Spinal cord (tissue), 10 donors: ENCODE measurements at places on chromosomes 6 and 20.

DNA sequence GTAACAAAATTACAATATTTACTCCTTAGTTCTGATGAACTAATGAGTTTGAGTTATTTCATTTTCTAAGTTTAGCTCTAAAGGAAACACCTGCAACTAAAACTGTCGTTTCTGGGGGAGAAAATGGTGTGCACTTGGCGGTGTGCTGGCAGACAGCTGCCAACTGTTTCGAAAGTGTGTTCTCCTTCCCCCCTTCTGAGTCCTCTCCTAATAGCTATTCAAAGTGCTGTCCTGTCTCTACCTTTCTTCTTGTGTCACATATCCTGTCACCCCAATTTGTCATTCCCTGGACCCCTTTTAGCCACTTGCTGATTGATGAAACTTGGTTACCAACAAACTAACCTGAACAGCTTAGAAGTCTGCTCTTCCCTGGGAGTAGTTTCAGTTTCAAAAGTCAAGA lies 4.9 kb upstream of the UBE2J1 start:
- H3K27ac ChIP-seq: no peak overlapping the region
- DNase-seq: no peak
- no peaks in the 10 kb centered on the region for H3K27me3 ChIP-seq
- no peak overlapping the region for H3K4me3 ChIP-seq
- H3K36me3 ChIP-seq: no peaks in the 10 kb centered on the region
- H3K4me1 ChIP-seq: peaks cover 4% of the 10 kb centered on the region

GRCh38 chr20:17854307-17854903 lies 114.2 kb downstream of the SNX5 start:
- H3K36me3 ChIP-seq: no peaks in the 10 kb centered on the region
- H3K4me3 ChIP-seq: no peak overlapping the region
- no peaks in the 10 kb centered on the region for H3K27me3 ChIP-seq
- H3K27ac ChIP-seq: no peak overlapping the region
- H3K4me1 ChIP-seq: peaks cover 10% of the 10 kb centered on the region

DNA sequence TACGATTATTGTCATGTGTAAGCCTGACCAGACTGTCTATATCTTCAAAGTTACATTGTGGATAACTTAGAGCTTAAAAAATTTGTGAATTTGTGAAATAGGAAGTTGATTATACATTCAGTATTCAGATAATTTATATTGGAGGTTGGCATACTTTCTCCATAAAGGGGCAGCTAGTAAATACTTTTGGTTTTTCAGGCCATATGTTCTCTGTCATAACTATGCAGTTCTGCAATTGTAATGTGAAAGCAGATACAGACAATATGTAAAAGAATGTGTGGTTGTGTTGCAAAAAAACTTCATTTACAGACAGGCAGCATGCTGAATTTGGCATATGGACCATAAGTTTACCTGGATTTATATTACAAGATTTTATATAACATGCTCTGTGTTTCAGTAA lies 29.3 kb downstream of the HSF2 start:
- DNase-seq: no peak
- H3K4me1 ChIP-seq: no peaks in the 10 kb centered on the region
- no peak overlapping the region for H3K4me3 ChIP-seq
- no peaks in the 10 kb centered on the region for H3K36me3 ChIP-seq
- no peaks in the 10 kb centered on the region for H3K27me3 ChIP-seq

- no peak overlapping the region for H3K4me3 ChIP-seq
- H3K27me3 ChIP-seq: no peaks in the 10 kb centered on the region
- no peak for DNase-seq
Observed at GRCh38 chr6:130575971-130576370, 210.2 kb downstream of the TMEM200A start.

DNA sequence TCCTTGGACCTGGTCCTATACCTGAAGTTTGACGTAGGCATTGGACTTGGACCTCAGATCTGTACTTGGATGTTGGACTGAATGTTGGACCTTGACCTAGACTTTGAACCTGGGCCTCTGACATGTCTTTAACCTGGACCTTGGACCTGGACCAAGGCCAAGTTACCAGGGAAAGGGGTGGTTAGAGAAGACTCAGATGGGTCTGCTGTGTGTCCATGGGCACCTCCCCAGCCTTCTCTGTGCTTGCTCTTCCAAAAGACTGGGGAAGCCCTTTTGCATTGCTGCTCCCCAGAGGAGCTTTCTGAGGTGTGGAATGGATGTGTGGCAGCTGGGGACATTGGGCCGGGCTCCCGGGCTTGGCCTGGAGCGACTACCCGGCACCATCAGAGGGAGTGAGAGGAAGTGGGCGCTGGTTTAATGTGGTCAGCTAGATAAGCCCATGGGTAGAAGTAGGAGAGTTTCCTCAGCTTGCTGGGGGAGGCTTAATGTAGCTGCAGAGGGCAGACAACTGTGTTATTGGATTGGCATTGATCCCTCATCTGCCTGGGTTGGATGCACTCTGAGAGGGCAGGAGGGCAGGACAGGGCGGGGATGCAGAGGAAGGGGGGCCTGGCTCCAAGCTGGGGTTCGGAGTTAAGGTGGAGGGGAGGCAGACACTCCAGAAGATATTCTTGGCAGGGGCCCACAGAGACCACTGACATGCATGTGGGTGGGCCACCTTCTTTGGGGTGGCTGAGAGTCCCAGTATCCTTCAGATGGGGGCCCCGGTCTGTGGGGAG lies 4.2 kb downstream of the SCRT2 start:
- H3K27me3 ChIP-seq: peaks cover 16% of the 10 kb centered on the region
- H3K36me3 ChIP-seq: peaks cover 5% of the 10 kb centered on the region
- H3K4me1 ChIP-seq: peaks cover 61% of the 10 kb centered on the region
- DNase-seq: no peak
- no peak overlapping the region for H3K4me3 ChIP-seq

DNA sequence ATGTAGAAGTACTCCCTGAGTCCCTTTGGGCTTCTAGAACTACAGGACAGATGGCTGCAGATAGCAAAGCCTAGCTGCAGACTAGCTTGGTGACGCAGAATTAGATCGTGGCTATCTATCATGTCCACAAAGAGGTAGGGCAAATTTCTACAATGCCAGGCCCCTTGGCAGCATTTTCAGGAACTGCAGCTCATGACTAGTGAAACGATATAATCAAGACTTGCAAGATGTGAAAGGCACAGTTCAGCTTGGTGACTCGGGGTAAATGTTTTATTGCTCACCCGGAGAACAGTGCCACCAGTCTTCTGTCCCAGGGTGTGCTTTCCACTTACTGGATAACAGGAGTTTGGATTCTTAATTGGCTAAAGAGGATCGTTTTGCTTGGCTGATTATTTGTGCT lies 108.7 kb upstream of the LY86 start:
- no peaks in the 10 kb centered on the region for H3K36me3 ChIP-seq
- H3K27me3 ChIP-seq: no peaks in the 10 kb centered on the region
- peak; percentile 64 for DNase-seq
